ENCODE measurements at places on chromosomes 3 and 15.

DNA sequence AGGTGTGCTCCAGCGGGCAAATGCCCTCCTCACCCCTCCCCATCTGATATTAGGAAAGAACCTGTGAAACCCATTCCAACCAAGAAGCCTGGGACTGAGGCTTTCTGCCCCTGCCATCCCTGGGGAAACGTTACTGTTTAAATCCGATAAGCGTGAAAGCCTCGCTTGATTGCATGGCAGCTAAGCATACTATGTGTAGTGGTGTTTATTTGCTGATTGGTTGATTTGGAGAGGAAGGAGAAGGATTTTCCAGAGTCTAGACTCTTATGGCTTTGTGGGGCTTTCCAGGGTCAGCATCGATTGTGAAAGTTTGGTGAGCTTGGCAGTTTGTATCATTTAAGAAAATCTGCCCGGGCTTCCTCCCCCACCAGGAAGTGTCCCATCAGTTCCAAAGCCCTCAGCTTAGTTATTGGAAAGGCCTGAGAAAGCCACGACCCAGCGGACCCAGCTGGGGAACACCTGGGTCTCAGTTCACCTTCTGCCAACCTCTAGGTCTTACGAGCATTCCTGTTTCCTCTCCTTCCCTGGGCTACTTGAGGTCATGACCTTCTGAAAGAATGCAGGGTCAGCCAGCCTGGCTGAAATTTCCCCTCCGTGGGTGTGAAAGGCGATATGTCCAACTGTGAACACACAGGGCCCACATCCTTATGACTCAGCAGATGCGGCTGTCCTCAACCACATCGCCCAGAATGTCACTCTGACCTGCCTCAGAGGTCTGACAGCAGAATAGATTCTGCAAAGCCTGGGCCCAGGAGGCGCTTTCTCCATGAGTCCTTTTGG is 62.8 kb upstream of the HERC1 start:
- no peak for DNase-seq

DNA sequence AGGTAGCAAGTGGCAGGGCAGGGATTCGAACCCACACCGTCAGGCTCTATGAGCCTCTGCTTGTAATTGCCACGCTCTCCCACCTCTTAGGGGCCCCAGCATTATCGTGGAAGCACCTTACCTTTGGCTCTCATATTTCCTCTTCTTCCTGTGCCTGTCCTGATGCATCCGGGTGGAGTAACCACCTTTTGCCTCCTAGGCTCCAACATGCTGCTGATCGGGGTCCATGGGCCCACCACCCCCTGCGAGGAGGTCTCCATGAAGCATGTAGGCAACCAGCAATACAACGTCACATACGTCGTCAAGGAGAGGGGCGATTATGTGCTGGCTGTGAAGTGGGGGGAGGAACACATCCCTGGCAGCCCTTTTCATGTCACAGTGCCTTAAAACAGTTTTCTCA is 40.4 kb downstream of the DNASE1L3 start:
- DNase-seq: no peak

- no peak for DNase-seq
These were observed 78.1 kb upstream of the P2RY1 start for GRCh38 chr3:152756807-152757206.

GRCh38 chr15:70299931-70300869 is 202.5 kb upstream of the TLE3 start:
- no peak for DNase-seq

DNA sequence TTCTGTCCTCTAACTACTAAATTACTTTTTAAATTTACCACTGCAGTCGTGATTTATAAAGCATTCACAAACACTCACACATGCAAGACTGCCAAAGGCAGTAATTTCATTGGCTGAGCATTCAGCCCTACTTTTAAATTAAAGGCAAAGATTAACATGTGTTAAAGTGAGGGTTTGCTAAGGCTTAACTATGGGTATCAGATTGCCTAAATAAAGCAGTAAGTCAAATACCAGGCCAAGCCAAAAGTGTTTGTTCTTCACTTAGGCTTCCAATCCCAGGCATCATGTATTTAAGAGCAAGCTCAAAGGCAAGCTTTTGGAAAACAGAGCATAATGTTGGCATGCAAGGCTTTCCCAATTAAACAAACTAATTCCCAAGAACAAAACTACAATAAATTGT is 187.3 kb downstream of the SUCNR1 start:
- DNase-seq: no peak

- DNase-seq: no peak
These were observed 3.3 kb downstream of the RHOV start for GRCh38 chr15:40870716-40871115.

DNA sequence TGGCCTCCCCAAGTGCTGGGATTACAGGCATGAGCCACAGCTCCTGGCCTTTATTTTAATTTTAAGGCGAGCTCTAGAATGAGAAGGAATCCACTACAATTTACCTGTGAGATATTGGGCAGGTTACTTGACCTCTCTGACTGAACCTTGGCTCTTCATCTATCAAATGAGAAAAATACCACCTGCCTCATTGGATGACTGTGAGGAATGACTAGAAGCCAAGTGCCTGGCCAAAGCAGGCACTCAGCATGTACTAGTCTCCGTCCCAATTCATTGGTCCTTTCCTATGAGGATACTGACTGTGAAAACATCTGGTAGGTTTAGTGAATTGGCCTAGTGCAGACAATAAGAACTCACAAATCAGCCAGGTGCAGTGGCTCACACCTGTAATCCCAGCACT is 38.5 kb upstream of the OSBPL11 start:
- no peak for DNase-seq

DNA sequence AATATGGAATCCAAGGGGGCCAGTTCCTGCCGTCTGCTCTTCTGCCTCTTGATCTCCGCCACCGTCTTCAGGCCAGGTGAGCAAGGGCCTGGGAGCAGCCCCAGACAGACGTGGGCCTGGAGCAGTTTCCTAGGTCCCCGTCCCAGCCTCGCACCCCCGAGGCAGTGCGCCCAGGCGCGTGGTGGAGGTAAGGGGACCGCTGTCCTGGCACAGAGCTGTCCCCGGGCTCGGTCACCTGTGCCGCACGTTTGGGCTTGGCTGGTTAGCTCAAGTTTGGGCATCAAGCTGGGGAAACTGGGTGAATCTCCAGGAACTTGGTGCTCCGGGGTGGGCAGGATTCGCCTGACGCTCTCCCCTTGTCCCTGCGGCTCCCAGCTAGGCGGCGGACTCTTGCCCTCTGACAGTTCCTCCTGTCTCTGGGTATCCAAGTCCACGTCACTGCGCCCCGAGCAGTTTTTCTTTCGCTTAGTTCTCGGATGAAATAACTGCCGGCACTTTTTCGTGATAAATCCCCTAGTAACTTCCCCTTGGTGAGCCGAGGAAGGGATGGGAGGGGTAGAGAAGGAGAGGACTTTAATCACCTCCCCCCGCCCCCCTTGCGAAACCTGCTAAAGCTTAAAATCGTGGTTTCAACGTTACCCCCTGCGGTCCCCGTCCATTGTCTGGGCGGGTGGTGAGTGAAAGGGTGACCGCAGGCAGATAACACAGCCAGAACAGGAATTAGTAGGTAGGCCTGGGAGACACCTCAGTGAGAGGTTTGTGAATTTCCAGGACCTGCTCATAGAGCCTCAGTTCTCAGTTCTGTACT is 901 bp downstream of the ALCAM start:
- DNase-seq: no peak

DNA sequence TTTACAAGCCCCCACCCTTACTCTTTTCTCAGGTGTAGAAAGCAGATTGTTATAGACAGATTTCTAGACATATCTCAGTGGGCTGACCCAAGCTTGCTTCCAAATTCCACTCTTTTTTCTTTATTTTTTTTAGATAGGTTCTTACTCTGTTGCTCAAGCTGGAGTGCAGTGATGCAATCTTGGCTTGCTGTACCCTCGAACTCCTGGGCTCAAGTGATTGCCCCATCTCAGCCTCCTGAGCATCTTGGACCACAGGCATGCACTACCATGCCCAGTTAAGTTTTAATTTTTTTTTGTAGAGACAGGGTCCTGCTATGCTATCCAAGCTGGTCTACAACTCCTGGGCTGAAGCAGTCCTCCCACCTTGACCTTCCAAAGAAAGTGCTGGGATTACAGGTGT is 53.5 kb upstream of the ADAMTS9 start:
- DNase-seq: no peak

DNA sequence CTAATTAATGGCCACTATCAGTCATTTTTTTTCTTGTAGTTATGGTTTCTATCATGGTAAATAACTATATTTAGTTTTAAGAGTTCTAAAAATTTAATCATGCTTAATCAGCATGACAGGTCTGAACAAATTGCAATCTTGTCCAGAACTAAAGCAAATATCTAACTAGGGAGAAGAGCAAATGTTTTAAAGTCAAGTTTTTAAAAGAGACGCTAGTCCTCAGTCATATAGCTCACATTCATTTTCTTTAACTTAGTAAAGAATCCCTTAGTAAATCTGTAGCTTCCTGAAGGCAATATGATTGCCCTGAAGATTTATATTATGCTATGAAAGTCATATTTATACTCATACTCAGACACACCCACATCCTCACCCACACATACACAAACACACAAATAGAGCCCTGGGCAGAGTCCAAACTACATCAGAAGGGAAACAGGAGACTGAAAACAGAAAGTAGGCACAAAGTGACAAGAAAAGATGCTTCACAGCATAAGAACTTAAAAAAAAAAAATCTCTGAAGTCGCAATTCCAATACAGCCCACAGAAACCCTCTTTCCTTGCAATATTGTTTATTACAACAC is 1149.1 kb downstream of the SI start:
- DNase-seq: no peak

DNA sequence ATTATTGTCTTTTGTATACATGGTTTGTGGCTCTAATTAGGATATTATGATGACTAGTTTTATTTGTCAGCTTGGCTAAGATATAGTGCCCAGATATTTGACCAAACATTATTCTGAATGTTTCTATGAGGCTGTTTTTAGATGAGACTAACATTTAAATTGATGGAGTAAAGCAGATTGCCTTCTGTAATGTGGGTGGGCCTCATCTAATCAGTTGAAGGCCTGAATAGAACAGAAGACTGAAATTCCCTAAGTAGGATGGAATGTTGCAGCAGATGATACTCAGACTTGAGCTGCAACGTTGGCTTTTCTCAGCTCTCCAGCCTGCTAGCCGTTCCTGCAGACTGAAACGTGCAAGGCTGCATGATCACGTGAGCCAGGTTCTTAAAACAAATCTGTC is 546.5 kb downstream of the EDEM1 start:
- DNase-seq: no peak

GRCh38 chr15:25501828-25502446 is 63.1 kb upstream of the UBE3A start:
- DNase-seq: no peak

DNA sequence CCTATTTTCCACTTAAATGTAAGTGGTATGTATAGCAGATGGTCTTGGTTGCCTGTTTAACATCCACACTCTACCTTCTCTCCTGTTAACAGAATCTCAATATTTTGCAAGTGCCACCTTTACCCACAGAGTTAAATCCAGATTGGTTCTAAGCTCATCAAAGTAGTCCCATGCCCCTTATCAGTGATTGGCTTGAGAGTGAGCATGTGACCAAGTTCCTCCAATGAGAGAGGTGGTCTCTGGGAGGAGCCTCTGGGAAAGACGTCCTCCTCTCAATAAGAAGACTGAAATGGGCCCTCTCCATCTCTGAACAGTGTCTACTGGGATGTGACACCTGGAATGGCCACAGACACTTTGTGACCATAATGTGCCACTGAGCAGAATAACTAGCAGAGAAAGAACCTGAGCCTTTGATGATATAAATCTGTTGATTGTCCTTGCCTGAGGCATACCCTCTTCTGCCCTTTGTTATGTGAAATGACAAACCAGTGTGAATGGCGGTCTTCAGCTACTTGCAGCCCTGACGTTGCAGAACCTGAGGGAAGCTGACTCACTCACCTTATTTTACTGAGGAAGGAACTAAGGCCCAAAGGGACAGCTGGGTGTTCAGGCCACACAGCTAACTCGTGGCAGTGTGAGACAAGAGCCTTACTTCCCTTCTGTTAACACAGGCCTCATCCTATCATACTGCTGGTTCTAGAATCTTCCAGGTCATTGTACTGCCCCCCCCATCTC is 42.4 kb upstream of the LARS2 start:
- no peak for DNase-seq

DNA sequence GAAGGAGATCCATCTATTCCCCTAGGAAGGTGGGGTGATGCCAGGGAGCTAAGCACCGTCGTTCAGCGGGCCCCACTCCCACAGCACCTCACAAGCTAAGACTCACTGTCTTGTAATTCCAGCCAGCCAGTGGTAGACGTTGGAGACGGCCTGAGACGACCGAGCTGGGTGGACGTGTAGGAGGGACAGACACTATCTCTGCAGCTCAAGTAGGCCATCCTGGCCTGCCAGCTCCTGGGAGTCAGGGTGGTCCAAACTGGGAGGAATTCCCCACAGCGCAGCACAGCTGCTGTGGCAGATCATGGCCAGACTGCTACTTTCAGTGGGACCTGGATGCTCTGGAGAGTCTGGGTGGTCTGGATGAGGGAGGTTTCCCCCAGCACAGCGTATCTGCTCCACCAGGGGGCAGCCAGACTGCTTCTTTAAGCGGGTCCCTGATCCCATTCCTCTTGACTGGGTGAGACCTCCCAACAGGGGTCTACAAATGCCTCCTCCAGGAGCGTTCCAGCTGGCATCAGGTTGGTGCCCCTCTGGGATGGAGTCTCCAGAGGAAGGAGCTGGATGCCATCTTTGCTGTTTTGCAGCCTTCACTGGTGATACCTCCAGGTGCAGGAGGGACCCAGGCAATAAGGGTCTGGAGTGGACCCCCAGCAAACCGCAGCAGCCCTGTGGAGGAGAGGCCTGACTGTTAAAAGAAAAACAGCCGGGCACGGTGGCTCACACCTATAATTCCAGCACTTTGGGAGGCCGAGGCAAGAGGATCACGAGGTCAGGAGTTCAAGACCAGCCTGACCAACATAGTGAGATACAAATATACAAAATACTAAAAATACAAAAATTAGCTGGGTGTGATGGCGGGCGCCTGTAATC is 27.6 kb downstream of the GNB5 start:
- DNase-seq: no peak

DNA sequence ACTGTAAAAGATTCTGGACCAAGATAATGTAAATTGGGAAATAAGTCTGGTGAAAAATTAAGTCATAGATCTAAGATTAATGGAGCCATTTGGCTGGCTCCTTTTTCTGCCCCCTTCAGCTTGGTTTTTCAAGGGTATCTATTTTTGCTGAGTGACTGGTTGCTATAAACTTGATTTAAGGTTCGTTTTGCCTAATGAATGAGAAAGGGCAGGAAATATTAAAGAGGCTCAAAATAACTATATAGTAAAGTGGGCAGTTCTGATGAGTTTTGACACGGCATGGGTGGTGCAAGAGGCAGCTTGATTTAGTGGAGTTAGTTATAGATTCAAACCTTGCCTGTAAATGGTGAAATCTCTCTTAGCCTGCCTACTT is 140.7 kb downstream of the STAC start:
- no peak for DNase-seq

DNA sequence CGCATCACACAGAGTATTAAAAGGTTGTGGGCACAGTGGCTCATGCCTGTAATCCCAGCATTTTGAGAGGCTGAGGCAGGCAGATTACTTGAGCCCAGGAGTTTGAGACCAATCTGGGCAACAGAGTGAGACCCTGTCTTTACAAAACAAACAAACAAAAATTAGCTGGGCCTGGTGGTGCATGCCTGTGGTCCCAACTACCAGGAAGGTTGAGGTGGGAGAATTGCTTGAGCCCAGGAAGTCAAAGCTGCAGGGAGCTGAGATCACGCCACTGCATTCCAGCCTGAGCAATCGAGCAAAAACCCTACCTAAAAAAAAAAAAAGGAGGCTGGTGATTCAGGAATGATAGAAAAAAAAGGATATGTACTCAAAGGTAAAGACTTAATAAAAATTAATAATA is 28.2 kb upstream of the ST6GAL1 start:
- no peak for DNase-seq
